ENCODE measurements at places on chromosomes 6 and 20.
A peak's percentile ranks its signal among the peaks of the same experiment; 100 is the strongest.

DNA sequence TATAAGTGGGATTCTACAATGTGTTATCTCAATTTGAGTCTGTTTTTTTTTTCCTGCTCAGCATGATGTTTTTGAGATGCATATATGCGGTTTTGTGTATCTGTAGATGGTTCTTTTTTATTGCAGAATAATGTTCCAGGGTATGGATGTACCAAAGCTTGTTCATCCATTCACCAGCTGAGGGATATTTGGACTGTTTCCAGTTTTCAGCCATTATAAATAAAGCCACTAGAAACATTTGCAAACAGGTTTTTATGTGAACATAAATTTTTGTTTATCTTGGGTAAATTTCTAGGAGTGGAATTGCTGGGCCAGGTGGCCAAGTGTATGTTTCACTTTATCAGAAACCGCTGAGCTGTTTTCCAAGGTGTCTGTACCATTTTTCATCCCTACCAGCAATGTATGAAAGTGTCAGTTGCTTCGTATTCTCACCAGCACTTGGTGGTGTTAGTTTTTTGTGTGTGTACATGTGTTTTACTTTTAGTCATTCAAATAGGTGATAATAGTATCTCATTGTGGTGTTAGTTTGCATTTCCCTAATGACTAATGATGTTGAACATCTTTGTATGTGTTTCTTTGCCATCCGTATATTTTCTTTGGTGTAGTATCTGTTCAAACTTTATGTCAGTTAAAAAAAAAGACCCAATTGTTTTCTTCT lies 124.2 kb downstream of the CEBPB start:
- DNase-seq = peak; percentile 22

DNA sequence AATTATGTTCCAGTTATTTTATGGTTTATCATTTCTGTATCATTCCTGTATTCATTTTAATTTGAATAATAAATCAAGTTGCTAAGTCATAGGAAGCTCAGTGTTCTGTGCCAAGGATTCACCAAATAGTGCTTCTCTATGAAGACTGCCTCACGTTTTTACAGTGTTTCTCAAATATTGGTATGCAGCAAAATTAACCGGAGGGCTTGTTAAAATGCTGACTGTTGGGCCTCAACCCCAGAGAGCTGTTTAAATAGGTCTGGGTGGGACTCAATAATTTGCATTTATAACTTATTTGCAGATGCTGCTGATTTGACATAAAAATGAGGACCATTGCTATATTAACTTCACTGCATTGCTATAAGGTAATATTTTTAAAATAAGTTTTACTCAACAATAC lies 166.7 kb downstream of the TINAG start:
- DNase-seq = no peak

- DNase-seq = no peak
These were observed 8.9 kb downstream of the NFS1 start for GRCh38 chr20:35690265-35690664.

- no peak for DNase-seq
These were observed 29.5 kb upstream of the SPDEF start for GRCh38 chr6:34585512-34586061.

GRCh38 chr6:151330130-151330696 lies 61.1 kb downstream of the ZBTB2 start:
- DNase-seq = no peak

DNA sequence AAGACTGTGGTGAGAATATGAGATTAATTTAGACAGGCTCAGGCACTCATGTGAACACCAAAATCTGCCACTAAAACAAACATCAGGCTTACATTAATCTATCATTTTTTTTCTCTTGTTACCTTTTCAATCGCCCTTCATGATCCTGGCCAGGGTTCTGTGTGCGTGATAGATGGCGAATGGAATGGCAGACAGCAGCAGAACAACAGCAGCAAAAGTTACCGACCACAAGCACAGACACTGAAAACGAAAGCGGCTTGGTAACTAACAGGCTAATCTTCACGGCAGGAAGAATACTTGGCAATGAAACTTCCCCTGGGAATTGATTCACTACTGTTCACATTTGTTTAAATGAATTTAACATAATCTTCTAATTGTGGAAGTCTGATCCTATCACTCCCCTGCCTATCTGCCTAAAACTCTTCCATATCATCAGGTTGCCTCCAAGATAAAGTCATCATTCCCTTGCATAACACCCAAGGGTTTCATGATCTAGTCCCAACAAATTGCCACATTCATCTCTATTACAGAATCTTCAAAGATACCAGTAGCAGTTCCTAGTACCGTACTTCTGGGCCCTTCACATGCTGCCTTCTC lies 28.7 kb downstream of the PTPRK start:
- DNase-seq = no peak

GRCh38 chr20:7980332-7981046 lies 39.1 kb downstream of the TMX4 start:
- peak; percentile 12 for DNase-seq

GRCh38 chr6:125781314-125781868 lies 9.4 kb upstream of the NCOA7 start:
- no peak for DNase-seq

- no peak for DNase-seq
These were observed 9.7 kb upstream of the ZSCAN9 start for GRCh38 chr6:28215425-28215824.

DNA sequence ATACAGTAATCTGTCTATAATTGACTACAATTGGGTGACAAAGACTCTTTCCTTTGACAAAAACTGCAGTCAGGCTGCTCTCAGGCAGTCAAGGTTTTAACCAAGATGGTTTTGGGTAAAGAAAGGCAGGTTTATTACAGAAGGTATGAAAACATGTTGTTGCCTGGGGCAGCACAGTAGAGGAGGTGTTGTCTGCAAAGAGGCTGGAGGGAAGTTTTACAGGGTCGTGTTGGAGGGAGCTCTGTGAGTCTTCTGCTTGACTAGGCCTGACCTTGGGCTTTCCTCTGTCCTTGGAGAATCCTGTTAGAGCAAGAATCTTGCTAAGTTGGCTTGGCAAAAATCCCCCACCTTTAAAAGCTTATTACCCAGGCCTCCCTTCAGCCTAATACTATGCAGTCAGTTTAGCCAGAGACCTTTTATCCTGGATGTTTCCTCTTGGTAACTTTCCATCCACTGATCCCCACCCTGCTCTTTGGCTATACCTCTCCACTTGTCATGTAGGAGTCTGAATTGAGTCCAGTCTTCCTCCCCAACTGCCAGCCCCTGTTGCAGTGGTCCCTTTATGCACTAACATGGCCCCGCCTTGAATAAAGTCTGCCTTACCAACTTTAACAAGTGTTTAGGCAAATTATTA lies 143.0 kb upstream of the SLC22A16 start:
- DNase-seq = no peak

- DNase-seq = no peak
These were observed 4.7 kb upstream of the SLC17A4 start for GRCh38 chr6:25749837-25750236.

DNA sequence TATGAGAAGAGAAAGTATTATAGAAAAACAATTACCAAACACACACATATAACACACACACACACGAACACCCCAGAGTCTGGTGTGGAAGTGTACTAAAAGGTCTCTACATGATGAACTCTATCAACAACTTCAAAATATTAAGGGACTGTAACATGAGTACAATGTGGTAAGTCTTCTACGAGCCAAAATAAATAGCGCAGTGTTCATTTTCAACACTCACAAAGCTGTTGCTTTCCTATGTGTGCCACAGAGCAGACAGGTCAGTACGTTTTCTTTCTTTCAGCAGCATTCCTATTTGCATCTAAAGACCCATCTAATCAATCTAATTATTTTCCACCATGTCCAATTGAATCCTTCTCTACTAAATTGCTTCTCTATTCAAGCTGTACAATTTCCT lies 12.1 kb upstream of the CNKSR3 start:
- DNase-seq = no peak

- peak; percentile 34 for DNase-seq
These were observed 26.7 kb downstream of the MDN1 start for GRCh38 chr6:89792881-89793280.

DNA sequence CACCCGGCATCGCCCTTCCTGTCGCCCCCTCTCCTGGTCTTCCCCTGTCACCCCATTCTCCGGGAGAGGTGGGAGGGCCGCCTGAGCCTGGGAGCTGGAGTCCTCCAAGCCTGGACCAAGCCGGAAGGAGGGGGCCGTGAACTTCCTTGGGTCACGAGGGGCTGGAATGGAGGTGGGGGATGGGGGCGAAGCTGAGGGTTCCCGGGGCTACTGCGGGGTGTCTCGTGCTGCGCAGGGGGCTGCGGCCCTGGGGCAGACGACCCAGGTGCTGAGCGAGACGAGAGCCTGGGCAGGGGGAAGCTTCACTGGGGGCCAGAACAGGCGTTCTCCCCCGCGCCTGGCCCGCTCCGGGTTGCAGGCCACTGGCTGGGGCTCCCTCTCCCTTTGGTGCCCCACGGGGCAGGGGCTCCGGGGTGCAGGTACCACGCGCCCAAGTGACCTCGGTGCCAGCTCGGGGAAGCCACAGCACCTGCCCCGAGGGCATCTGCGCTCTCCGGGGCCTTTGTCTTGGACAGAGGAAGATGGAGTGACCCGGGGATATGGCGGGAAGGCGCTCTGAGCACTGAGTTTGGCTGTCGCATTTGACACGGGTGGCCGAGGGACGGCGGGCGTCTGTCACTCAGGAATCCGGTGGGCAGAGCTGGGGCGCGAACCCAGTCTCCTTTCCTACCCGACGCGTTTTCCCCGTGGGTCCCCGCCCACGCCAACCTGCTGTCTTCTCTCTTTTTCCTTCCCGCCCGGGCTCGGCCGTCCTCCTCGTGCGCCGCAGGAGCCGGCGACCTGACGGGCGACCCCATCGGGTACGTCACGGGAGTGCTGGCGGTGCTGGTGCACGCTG lies 1.2 kb downstream of the SLC35D3 start:
- no peak for DNase-seq

DNA sequence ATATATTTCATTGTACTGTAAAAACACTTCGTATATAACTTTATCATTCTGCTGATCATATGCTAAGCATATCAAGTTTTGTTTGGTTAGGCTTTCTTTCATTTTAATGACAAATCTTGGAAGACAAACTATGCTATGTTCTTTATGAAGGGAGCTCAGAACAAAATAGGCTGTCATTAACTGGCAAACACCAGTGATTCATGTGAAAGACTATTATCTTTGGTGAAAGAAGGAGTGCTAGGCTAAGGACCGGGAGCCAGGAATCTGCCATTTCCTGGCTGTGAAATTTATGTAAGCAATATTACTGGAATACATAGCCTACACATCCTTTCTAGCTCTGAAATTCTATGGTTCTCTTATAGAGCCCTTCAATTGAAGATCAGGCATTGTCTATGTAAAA lies 136.2 kb upstream of the CCN2 start:
- no peak for DNase-seq

- peak; percentile 69 for DNase-seq
These were observed 21.3 kb downstream of the TNXB start for GRCh38 chr6:32087574-32088486.

DNA sequence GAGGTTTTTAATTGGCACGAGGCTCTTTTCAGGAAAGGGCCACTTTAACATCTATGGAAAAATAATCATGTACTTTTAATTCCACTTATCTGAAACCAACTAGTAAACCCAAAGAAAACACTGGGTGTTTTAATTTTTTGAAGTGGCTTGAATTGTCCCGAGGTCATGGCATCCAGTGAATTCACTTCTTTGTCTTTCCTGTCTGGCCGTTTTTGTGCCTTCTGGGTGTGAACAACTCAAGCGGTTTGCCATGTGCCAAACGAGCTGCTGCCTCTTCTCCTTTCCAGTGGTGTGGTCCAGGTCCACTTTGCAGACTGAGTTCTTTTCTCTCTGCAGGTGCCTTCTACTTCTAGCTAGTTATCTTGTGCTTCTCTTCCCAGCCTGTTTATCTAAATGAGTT lies 117.5 kb downstream of the PLCB4 start:
- no peak for DNase-seq

DNA sequence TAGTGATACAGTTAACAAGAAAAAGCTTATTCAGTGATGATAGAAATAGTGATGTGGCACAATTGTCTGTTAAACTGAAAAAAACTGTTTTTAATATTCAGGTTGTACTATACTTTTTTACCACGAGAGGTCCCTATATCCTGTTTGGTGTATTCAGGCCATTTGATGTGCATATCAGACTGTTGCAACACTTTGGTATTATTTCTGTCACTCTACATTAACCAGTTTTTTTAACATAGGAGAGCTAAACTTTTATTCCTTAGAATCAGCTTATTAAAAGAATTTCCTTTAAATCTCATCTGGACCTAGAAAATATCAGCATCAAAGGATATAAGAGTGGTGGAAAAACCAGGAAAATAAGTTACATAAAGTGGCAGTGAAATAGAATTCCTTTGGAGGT lies 36.8 kb downstream of the TSPYL4 start:
- peak; percentile 39 for DNase-seq

DNA sequence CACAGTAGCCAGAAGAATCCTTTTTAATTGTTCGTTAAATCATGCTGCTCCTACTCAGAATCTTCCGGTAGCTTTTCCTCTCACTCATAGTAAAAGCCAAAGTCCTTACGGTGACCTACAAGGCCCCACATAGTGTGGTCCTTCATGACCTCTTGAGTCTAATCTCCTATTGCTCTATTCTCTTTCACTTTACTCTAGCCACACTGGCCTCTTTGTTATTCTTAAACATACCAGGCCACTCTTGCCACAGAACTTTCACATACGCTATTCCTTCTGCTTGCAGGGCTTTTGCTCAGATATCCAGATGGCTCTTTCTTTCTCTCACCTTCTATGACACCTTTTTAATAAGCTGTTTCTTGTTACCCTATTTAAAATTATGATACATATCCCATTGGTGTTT lies 25.7 kb downstream of the ZNF391 start:
- no peak for DNase-seq

GRCh38 chr20:38727607-38728190 lies 3.4 kb downstream of the SLC32A1 start:
- no peak for DNase-seq

DNA sequence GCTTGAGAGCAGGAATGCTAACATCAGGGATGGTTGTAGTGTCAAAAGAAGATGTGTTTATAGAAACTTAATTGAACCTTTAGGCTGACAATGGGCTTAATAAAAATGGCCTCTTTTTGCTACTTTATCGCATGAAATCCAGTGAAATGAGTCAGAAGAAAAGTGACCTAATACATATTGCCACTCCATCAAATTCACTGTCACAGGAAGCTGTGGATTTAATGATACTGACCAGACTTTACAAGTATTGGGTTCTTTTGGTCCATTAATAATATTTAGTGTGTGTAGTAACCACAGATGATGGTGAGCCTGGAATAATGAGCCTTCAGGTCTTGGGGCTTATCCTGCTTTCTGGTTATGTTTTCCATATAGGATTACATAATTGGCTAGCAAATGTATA lies 231.8 kb upstream of the GMDS start:
- DNase-seq = no peak

GRCh38 chr6:35415065-35415891 lies 36.9 kb upstream of the FANCE start:
- DNase-seq = no peak
